ENCODE measurements at places on chromosomes 16 and 17. TPM values are rescaled to one million over a fixed set of nuclear protein-coding genes. Genes with fewer than 3 reads are reported as not detected.

The RNF135 gene
- 23.7 TPM for total RNA-seq

The ORMDL3 gene
- 18.5 TPM for total RNA-seq

The CHST5 gene
- total RNA-seq, result not detected

The CPHXL2 gene
- not detected for total RNA-seq

The PLA2G10 gene
- total RNA-seq, result not detected

The FGF11 gene
- total RNA-seq, result 8.6 TPM

The GOSR1 gene
- total RNA-seq, result 31.4 TPM

The C17orf107 gene
- 1.3 TPM for total RNA-seq

The TMEM92 gene
- total RNA-seq, result 0.88 TPM

The ZDHHC1 gene
- 3.8 TPM for total RNA-seq

The TBC1D3B gene
- total RNA-seq, result 7.2 TPM

Measured in esophagus mucosa (tissue), 1 donor.